ENCODE measurements at places on chromosomes 6 and 20.

DNA sequence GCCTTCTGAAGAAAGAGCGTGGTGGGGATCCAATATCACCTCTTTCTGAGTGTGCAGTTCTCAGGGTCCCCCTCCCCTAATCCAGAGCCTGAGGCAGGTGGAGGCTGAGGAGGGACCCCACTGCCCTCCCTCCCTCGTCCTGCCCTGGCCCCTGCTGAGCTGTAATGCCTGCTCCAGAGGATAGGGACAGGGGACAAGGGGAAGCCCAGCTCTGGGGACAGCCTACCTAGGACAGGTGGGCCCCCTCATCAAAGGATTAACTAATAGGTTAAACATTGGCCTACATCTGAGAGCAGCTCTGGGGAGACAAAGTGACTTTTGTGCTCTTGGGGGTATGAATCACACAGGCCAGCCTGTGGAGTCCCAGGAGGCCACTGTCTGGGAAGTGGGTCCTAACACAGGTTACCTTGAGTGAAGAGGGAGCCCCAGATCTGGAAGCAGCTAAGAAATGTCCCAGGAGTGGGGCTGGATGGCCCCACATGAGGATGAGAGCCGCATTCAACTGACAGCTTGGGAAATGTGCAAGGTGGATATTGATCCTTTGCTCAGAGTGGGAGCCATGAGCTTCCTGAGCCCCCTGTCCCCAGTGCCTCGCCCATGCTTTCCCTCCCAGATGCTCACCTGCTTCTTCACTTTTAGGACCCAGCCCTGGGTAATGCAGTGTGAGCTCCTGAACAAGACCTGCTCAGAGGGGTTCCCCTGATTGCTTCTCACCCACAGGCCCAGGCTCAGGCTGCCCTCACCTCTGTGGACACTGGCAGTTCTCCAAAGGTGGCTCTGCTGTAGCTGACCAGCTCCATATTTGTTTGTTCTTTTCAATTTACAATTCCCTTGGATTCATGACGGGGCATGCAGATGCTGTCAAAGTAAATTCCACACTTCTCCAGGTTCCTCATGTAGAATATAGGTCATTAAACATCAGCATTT, 17.8 kb upstream of the CST9L start:
- DNase-seq = no peak

DNA sequence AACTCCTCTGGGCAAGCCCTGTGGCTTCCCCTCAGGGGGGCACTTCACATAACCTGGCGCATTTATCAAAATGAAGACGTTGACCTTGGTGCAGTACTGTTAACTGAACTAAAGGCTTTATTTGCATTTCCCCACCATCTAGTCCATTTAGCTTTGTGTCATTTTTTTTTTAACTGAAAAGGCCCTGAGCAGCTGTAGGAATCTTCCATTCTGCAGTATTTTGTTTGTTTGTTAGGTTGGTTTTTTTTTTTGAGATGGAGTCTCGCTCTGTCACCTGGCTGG, 10.7 kb downstream of the TMEM181 start:
- DNase-seq = no peak

- DNase-seq = no peak
Observed at GRCh38 chr20:58751979-58752378, 59.4 kb downstream of the NPEPL1 start.

- DNase-seq = no peak
Observed at GRCh38 chr20:46507760-46508407, 5.5 kb downstream of the ZNF334 start.

GRCh38 chr6:43834528-43835155, 64.6 kb downstream of the VEGFA start:
- DNase-seq = peak; percentile 40

- DNase-seq = peak; percentile 45
Observed at GRCh38 chr20:49245921-49246740, 26.9 kb downstream of the DDX27 start.

DNA sequence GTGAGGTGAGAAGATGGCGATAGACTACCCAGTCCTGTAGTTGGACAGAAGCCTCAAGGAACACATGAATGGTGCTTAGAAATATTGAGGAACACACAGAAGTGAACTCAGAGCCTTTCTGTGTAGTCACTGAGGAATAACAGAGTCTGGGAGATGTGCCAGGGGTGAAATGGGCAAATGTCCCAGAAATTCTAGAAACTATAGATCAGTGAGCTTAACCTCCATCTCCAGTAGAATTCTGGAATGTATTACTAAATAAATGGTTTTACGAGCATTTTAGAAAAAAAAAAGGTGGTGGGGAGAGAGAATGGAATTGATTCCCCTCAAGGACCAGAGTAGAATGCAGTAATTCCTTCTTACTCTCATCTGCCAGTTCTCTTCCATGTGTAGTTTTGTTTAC, 380.0 kb downstream of the LMBRD1 start:
- no peak for DNase-seq

DNA sequence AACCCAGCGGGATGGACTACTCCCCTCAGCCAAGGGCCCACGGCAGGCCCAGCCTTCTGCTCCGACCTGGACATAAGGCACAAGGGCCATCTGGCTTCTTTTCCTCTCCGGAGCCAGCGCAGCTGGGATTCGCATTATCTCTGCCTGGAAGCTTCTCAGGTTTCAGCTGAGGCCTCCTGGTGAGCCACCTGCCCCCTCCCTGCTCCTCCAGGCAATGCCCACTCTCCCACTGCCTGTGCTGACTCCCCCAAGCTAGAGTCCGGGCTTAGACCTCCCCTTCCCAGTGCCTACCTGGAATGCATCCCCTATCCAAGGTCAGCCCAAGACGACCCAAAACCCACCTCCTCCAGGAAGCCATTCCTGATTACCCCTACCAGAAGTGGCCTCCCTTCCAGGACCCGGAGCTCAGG, 60.7 kb downstream of the EZR start:
- DNase-seq = peak; percentile 99

Measured in NCI-H524 (cell line).